ENCODE measurements at places on chromosomes 5 and 9.

GRCh38 chr9:110623462-110624025 lies 44.0 kb upstream of the SVEP1 start:
- DNase-seq, result peak; percentile 49

GRCh38 chr9:129437626-129438323 lies 183.1 kb downstream of the C9orf50 start:
- no peak for DNase-seq

- DNase-seq, result peak; percentile 12
Measured at GRCh38 chr5:64939772-64940510, 171.2 kb downstream of the CWC27 start.

GRCh38 chr9:68872026-68872501 lies 141.8 kb downstream of the PRKACG start:
- no peak for DNase-seq

GRCh38 chr9:135048758-135049444 lies 38.6 kb upstream of the OLFM1 start:
- DNase-seq, result no peak

GRCh38 chr5:123868267-123868666 lies 356.3 kb downstream of the CSNK1G3 start:
- no peak for DNase-seq

DNA sequence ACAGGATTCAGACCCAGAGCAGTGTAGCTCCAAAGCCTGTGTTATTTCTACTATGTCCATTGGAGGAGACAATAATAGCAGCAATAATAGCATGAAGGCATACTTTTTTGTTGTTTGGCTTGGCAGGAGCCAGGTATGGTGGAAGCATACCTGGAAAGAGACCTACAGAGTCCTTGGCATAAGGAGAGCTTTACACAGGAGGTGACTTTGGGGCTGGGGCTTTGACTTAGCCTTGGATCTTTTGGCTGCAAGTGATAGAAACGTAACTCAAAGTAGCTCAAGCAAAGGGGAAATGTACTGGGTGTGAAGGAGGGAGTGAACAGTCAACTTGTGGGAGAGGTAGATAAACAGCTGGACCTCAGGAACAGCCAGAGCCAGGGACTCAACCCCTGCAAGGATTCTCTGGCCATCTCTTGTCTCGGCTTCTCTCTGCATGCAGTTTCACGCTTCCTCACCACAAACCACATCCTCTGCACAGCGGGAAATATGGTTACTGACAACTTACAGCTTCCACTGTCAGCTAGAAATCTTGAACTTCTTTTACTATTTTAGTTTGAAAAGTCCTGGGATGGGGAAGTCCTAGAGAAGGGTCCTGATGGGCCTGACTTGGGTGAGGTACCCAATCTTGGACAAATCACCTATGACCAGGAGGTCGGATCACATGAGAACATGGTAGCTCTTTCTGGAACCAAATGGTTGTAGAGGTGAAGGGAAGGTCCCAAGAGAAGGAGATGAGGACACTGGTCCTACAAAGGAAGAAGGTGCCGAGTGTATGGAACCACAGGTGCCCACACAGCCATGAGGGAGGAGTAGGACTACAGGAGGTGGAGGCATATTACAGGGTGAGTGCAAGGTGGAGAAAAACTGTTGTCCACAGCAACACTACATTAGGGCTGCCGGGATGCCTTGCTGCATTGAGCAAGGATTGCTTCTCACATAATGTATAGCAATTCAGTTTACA lies 47.0 kb upstream of the TGFBR1 start:
- peak; percentile 12 for DNase-seq

- no peak for DNase-seq
Measured at GRCh38 chr5:16461782-16462181, 3.8 kb downstream of the ZNF622 start.

GRCh38 chr9:35669331-35670145 lies 4.2 kb upstream of the CA9 start:
- no peak for DNase-seq

- no peak for DNase-seq
Measured at GRCh38 chr5:156042726-156043125, 284.2 kb upstream of the SGCD start.

GRCh38 chr5:145833631-145834200 lies 1.4 kb downstream of the PRELID2 start:
- DNase-seq, result no peak

DNA sequence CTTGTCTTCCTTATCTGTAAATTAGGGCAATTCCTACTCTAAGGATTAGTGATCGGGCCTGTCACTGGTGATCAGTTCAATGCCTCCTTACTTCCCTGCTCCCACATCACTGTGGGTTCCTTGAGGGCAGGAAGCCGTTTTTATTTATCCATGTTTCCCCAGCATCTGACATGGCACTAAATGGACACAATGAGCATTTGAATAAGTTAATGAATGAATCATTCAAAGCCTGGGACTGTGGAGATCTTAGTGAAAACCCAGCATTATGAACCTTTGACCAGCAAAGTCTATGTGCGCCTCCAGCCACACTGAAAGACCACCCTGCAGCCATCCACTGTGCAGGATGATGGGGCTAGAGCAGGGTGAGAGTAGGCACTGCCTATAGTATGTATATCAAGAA lies 11.6 kb downstream of the COL15A1 start:
- no peak for DNase-seq

- DNase-seq, result peak; percentile 68
Measured at GRCh38 chr5:95861221-95861863, 38.8 kb upstream of the GLRX start.

Measured in prostate gland (tissue), 2 donors.